Omental fat pad (tissue), 4 donors: ENCODE measurements at places on chromosomes 12 and 14.

DNA sequence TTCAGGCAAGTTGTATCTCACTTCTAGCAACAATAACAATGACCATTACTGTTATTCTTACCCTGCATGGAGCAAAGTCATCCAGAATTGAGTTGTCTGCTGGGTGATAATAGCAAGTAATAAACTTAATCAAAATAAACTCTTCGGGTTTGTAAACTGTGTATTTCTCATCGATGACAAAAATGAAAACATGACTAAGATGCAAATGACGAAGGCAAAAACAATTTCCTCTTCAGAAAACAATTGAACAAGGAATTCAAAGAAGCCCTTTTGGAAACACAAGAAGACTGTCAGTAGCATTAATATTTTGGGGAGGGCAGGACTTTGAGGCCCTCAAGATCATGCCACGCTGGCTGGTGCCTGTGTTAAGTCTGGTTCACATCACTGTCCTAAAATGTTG, 232.0 kb downstream of the BTG1 start:
- DNase-seq: no peak

- DNase-seq: no peak
These were observed 25.7 kb upstream of the SLC16A7 start for GRCh38 chr12:59570145-59570544.

GRCh38 chr12:47449797-47450196, 256.0 kb downstream of the RPAP3 start:
- DNase-seq: no peak

- no peak for DNase-seq
These were observed 364.5 kb downstream of the PDZRN4 start for GRCh38 chr12:41552588-41552987.

- no peak for DNase-seq
These were observed 93.7 kb downstream of the SAMD4A start for GRCh38 chr14:54660604-54661111.

GRCh38 chr14:50344876-50345563, 32.9 kb downstream of the DMAC2L start:
- no peak for DNase-seq

- DNase-seq: no peak
These were observed 9.6 kb downstream of the RPS6KL1 start for GRCh38 chr14:74913393-74913910.

- no peak for DNase-seq
These were observed 140.0 kb downstream of the DPF3 start for GRCh38 chr14:72753879-72754400.

GRCh38 chr12:51448618-51449256, 24.1 kb downstream of the SLC4A8 start:
- no peak for DNase-seq

- DNase-seq: peak; percentile 67
These were observed 25.5 kb downstream of the SCARB1 start for GRCh38 chr12:124837958-124838803.

DNA sequence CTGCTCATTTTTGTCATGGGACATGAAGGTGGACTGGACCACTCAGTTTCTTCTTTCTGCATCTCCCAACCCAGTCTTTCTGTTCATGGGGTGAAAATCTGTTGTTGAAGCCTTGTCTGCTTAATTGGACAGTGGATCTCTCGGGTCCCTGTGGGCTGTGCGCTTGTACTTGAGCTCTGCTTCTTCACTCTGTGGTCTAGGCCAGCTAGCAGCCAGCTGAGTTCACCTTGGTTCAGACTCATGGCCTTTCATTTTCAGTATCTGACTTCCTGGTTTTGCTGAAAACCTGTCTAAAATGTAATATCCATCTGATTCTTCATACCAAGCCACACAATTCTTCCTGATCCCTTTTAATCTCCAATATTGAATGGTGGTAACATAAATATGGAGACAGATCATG, 117.2 kb downstream of the LRRK2 start:
- DNase-seq: no peak

- no peak for DNase-seq
These were observed 35.4 kb upstream of the CHST11 start for GRCh38 chr12:104421343-104421742.

DNA sequence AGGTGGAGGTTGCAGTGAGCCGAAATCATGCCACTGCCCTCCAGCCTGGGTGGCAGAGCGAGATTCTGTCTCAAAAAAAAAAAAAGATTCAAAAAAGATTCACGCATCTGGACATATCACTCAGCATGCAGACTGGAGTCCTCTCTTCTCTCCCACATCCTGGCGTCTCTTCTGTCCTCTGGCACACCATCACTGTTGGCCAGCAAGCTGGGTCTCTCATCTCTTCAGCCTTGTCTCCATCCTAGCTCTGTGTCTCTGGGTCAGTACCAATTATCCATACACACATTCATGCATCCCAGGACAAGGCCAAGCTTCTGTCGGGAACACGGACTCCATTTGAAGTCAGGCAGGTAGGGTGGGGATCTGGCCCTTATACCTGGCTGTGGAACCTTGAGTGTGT, 105.5 kb upstream of the MAP1LC3B2 start:
- DNase-seq: no peak

DNA sequence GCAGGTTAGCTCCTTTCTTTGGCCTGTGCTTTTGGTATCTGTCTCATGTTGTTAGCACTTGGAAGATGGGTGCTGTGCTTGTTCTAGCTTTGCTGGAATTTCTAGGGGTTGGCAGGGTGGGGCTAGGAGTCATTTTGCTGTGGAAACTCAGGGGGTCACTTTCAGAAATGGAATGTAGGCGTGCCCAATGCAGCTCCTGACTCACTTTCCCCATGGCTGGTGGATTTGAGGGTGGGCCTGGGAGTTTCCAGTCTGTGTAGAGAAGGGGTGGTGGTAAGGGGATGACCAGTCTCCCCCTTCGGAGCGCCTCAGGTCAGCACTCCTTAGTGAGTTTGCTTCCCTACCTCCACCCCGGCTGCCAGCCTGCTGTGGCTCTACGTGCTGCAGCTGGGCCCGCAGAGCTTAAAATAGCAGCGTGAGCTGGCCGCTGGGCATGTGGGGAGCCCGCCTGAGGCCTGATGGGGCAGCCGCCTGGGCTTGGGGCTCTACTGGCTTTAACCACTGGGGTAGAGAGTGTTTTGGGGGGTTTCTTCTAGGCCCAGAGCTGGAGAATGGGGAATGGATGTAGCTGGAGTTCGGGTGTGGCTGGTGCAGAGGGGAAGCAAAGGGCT, 108.2 kb downstream of the TSPAN9 start:
- DNase-seq: no peak

GRCh38 chr12:91317306-91317705, 134.7 kb upstream of the DCN start:
- DNase-seq: no peak

DNA sequence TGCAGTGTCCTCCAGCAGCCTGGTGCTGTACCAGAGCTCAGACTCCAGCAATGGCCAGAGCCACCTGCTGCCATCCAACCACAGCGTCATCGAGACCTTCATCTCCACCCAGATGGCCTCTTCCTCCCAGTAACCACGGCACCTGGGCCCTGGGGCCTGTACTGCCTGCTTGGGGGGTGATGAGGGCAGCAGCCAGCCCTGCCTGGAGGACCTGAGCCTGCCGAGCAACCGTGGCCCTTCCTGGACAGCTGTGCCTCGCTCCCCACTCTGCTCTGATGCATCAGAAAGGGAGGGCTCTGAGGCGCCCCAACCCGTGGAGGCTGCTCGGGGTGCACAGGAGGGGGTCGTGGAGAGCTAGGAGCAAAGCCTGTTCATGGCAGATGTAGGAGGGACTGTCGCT, 15.2 kb downstream of the C12orf43 start:
- DNase-seq: no peak

- no peak for DNase-seq
These were observed 15.6 kb downstream of the TRMT61A start for GRCh38 chr14:103544388-103545218.

DNA sequence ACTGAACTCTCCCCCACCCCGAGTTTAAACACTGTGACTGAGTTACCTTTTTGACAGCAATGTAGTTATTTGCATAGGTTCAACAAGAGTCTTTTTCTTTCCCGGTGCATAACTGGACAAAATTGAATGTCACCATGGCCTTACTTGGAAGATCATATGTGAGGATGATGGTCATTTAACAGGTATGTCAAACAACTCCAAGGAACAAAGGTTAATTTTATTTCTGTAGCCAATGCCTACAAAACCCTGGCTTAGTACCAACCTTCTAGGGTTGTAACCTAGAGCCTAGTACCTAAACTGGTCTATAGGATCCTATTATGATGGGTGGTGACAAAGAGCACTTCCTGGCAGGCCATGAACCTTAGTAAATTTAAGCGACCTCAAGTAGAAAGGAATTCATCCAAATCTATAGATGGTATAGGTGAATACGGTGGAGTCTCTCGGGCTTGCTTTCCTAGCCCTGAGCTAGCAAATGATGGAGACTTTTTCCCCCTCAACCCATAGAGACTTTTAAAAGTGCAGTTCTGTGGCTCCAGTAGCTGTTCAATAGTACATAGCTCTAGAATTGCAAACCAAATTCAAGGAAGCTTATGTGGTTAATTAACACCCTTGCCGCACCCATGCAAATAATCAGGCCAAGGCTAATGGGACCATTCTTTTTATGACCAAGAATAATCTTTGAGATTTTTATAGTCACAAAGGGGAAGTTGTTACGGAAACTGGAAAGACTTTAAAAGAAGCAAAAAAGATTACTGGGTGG, 89.0 kb downstream of the SLC38A1 start:
- DNase-seq: no peak

- no peak for DNase-seq
These were observed 30.5 kb downstream of the TSPAN19 start for GRCh38 chr12:85005615-85006014.

DNA sequence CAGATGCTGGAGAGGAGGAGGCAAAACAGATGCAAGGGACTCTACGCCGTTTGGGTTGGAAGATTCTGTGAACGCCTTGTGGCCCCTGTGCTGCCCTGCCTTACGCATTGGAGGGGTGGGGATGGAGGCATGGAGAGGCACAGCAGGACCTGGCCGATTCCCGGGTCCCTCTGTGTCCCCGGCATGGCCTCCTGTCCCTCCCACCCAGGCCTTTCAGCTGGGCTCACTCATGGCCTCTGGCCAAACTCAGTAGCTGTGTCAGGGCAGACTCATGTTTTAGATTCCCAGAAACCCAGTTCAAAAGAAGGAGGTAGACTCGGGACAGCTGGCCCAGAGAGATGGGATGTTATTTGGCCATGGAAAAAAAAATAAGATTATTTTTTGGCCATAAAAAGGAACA, 40.1 kb downstream of the TESC start:
- no peak for DNase-seq

DNA sequence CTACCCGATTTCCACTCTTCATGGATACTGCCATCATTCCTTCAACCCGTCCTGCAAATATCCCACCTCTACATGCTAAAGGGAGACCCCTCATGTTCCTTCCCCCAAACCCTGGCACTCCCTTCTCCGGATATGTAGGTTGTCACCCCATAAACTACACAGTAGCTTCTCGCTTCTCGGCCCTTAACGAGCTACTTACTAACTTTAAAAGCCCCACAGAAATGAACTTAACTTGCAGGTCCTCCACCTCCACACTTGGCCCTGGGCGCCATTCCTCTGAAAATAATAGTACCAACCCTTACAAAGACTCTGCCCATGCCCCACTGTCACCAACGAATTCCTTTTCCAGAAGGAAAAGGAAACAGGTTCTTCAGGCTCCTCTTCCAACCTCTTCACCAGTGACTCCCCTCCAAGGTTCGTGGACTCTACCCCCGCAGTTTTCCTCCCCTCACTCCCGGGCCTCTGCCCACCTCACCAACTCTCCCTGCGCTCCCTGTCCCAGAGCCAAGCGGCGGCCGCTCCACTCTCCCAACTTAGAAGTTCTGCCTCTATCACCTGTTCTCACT, 1.2 kb downstream of the SPPL3 start:
- DNase-seq: no peak

- DNase-seq: no peak
These were observed 17.1 kb downstream of the FOXG1 start for GRCh38 chr14:28783664-28784063.

- no peak for DNase-seq
These were observed 112.5 kb downstream of the PTPRQ start for GRCh38 chr12:80556566-80556965.

DNA sequence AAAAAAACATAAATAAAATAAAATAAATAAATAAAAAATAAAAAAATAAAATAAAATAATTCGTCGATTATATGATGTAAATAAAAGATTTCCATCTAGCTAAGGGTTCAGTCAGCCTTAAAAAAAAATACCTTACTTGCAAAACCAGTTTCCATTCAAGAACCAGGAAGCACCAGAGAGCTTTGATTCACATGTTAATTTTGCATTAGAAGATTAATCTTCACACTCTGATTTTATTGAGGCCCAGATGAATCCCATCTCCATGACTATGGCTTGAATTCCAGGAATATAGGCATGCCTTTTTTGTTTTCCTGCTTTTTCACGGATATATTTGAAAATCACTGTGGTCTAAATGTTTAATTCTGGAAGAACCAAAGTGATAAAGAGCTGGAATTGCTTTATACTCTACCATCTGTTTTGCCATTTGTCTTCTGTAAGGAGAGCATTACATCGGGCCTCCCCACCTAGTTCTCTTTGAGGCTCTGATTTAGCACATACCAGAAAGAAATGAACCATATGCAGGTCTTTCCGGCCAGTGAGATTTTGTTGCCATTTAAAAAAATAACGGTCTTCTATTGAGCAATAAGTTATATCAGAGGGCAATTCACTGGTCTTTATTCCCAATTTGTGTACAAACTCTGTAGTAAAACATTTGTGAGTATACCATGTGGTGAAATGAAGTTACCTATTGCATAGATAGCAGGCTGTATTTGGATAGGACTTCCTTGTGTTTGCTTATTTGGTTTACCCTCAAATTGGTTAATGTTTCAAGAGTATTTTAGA, 175.5 kb downstream of the AEBP2 start:
- no peak for DNase-seq

GRCh38 chr14:51401272-51401671, 161.2 kb downstream of the TMX1 start:
- no peak for DNase-seq

DNA sequence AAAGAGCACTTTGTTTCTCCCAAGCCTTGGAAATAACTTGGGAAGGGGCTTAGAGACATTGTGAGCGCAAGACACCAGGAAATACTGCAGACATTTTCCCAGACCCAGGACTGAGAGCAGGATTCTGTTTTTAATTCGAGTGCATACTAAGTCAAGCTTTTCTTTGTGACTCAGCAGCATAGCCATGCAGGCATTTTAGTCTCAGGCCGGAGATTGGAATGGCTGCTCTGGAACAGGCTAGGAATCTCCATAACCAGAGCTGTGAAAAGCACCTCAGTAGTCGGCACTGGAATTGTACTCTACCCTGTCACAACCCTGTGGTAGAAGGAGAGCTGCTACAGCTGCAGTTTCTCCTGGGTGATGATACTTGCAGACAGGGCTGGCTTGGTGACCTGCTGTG, 28.9 kb upstream of the GARIN6 start:
- DNase-seq: no peak

- DNase-seq: no peak
These were observed 8.7 kb upstream of the A2ML1 start for GRCh38 chr12:8813572-8814357.

DNA sequence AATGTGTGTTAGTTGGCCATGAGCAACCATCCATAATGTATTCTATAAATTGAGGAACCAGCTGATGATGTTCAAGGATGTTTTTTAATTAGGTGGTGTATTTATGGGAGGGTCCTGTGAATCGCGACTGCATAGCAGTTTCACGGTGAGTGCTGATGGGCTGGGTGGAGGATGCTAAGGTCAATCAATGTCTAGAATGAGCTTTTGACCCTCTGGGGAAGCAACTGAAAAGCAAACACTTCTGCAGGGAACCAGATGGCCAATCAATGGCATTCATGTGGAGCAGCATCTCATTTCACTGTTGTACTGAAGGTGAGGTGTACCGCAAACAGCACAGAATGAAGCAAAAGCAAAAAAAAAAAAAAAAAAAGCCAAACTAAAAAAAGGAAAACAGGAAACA, 676.1 kb upstream of the TMEM132C start:
- no peak for DNase-seq

- DNase-seq: no peak
These were observed 68.3 kb downstream of the DERA start for GRCh38 chr12:15979096-15980092.
